ENCODE measurements at places on chromosomes 2 and 18.

- no peak for DNase-seq
These were observed 167.8 kb upstream of the FOSL2 start for GRCh38 chr2:28224648-28225472.

DNA sequence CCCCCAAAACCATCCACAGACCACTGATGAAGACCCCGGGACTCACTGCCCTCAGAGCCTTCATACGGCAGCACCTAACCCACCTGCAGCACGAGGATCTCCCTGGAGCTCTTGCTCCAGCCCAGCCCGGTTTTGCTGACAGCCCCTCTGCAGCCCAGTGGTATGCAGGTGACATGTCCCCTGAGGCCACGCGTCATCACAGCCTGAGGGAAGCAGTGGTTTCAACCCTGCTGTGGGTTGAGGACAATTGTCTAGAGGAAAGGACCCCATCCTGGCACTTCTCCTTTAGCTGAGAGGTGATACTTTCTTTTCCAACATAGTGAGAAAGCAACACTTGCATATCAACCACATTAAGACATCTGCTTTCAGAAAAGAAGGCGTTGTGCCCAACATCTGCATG lies 134.0 kb downstream of the SEPTIN10 start:
- DNase-seq, result no peak

DNA sequence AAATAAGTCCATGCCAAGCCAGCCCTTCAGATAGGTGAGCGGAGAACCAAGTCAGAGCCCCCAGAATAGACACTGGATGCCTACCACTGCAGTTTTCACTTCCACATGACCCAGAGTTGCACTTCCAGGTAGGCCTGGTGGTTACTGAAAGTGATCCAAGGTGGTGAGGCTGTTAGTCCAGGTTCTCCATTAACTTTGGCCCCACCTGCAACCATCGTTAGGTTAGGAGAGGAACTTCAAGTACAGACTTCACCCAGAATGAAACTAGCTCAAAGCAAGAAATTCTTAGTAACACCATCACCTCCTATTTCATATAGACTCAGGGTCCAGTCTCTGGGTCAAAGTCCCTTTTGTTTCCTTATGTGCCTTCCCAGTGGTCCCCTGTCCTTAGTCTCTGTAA lies 293.1 kb upstream of the ID2 start:
- DNase-seq, result no peak

GRCh38 chr2:61432990-61433389 lies 37.9 kb downstream of the USP34 start:
- no peak for DNase-seq

DNA sequence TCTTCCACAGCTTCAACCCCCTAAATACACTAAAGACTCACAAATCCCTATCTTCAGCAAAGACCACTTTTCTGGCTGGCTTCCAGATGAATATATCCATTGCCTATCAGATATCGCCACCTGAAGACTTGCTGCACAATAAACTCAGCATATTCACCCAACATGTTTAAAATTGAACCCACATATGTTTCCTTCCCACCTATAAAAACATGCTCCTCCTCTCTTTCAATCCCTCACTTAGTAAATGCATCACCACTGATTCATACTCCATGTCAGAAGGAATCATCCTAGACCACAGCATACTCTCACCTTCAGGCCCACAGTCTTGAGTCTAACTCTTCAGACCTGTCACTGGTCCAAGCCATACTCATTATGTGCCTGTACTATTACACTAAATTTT lies 5.3 kb downstream of the SPC25 start:
- no peak for DNase-seq
